ENCODE measurements at places on chromosomes 6 and 20. TPM values are rescaled to one million over a fixed set of nuclear protein-coding genes. Genes with fewer than 3 reads are reported as not detected.

Gene POLR1H
- total RNA-seq, result 24.7 TPM

Gene AIF1
- total RNA-seq, result not detected

Gene KCNK15
- 0.79 TPM for total RNA-seq

Gene TCFL5
- 4.7 TPM for total RNA-seq

Gene KIF25
- total RNA-seq, result not detected

Gene MRPS18B
- 68.8 TPM for total RNA-seq

Gene GHRH
- total RNA-seq, result not detected

Gene GRM1
- total RNA-seq, result not detected

Gene BEND6
- 0.70 TPM for total RNA-seq

Gene BTN1A1
- not detected for total RNA-seq

Gene HLA-DMB
- total RNA-seq, result 2.2 TPM

Gene FAM217A
- total RNA-seq, result not detected

Gene LY6G6D
- not detected for total RNA-seq

Gene KCNK16
- not detected for total RNA-seq

Gene DNPH1
- total RNA-seq, result 96.3 TPM

Gene IL17F
- total RNA-seq, result not detected

Gene HIVEP1
- total RNA-seq, result 8.4 TPM

Gene ATP6V1G2
- total RNA-seq, result 0.98 TPM

Gene NRSN1
- not detected for total RNA-seq

Gene PTCHD4
- 0.07 TPM for total RNA-seq

Gene IMPG1
- not detected for total RNA-seq

Gene PBOV1
- not detected for total RNA-seq

Gene DSE
- total RNA-seq, result 15.1 TPM

Gene KHDC1
- total RNA-seq, result 4.0 TPM

Data from A549 treated with Mapracorat at 1 μM for 4 hours (cell line).